Stimulated activated CD4-positive, alpha-beta T cell treated with anti-CD3 and anti-CD28 coated beads, Interleukin-1b, Interleukin-23, amount 100 ng/mL, for 4 hours (primary cell): ENCODE measurements at places on chromosomes 6 and 20.

DNA sequence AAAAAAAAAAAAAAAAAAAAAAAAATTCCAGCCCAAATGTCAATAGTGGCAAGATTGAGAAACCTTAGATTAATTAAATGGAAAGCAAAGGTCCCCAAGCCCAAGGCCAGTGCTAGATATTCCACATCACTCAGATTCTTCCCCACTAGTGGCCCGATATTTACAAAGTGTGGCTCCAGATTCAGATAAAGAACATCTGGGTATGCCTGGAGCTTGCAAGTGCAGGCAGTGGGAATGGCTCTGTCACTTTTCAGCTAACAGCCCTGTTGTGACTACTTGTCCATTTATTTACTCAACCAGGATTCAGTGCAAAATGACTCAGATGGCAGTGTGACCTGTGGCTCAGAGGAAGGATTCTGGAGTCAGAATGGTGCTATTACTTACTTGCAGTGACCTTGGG is 8.2 kb upstream of the KCNB1 start:
- no peak for DNase-seq

DNA sequence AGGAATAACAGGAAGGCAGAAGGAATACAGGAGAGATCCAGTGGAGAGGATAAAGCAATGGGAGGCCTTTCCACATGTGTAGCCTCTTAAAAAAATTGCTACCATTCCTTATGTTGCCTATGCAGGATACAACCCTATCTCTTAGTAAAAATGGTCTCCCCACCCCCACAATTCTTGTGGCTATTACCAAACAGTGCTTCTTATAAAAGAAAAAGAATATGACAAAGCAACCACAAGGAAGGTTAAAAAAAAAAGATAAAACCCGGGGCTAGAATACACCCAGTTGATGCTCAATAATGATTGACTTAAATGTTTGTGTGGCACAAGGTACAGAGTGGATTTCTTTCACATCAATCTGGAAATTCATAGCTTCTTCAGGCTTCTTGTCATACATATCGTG is 250.9 kb downstream of the HIVEP2 start:
- DNase-seq: no peak

DNA sequence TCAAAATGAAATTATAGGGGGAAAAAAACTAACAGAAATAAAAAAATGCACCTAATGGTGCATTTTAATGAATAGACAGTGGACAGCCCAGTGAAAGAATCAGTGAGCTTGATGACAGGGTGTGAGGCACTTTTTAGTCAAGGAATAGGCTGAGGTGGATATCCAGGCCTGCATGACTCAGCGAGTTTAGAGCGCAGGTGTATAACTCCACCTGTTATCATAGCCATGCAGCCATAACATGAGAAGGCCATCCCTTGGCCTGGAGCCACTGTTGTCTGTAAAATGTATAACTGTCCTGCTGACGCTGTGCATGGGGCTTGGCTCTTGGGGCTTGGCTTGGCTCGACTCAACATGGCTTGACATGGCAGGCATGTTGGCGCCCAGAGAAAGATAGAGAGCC is 331.5 kb upstream of the NOX3 start:
- no peak for DNase-seq

DNA sequence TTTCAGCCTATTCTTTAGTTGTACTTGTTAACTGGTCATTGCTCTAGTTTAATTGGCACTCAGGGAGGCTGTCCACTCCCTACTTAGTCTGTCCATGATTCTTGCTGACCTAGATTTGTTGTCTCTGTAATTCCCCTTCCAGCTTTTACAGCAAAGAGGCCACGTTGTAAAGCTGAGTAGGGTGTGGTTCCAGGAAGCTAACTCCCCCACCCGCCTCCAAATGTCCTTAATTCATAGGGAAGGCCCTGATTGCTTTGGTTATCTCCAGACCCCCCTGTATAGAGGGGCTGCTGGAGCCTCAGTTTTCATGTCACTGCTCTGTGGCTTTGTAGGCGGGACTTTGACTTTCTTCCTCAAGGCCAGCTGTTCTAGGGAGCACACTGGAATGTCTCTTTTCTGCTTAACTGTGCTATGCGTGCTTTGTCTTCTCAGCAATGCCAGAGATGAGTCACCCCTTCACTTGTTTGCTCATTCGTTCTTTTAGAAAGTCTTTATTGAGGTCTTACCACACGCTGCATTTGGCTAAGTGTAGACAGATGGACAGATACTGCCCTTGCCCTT is 175.1 kb upstream of the JAG1 start:
- DNase-seq: no peak
